ENCODE measurements at places on chromosomes 7 and 10.

DNA sequence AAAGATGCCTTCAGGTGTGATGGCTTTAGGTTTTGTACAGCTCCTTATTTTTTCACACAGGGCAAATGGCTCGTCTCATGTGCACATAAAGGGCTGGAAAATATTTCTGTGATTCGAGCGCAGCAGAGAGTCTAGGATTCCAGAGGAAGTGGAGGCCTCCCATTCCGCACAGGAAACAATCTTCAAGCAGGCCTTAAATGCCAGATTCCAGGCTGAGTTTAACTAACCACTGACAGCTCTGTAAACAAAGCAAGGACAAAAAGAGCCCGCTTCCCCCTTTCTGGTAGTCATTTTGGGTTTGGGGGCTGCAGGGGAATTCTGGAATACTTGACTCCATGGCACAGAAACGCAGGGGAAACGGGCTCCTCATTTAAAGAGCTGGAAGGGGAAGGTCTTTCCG, 87.2 kb downstream of the CALD1 start:
- DNase-seq, result no peak

- DNase-seq, result no peak
Observed at GRCh38 chr10:101354328-101355071, 535 bp downstream of the BTRC start.

DNA sequence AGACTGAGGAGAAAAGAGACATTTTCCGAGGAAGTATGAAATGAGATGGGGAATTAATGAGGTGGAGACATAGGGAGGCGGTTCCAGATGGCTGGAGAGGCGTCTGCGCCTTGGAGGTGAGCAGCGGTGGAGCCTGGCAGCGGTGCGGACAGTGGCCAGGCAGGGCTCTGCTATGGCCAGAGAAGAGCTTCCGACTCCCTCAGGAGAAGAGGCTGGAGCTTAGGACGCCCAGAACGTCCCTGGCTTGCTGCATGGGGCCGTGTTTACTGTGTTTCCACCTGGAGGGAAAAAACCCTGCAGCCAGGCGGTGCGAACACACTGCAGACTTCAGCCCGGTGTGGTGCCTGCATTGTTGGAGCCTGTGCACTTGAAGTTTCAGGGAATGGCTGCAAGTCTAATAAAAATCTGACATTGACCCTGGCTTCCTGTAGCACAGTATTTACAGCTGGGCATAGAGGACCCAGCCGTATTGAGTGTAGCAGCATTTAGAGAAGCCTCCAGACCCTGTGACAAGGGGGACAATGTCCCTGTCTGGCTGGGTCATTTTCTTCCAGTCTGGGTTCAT, 447.1 kb upstream of the MKI67 start:
- no peak for DNase-seq

- no peak for DNase-seq
Observed at GRCh38 chr7:30241767-30242166, 42.6 kb upstream of the ZNRF2 start.

DNA sequence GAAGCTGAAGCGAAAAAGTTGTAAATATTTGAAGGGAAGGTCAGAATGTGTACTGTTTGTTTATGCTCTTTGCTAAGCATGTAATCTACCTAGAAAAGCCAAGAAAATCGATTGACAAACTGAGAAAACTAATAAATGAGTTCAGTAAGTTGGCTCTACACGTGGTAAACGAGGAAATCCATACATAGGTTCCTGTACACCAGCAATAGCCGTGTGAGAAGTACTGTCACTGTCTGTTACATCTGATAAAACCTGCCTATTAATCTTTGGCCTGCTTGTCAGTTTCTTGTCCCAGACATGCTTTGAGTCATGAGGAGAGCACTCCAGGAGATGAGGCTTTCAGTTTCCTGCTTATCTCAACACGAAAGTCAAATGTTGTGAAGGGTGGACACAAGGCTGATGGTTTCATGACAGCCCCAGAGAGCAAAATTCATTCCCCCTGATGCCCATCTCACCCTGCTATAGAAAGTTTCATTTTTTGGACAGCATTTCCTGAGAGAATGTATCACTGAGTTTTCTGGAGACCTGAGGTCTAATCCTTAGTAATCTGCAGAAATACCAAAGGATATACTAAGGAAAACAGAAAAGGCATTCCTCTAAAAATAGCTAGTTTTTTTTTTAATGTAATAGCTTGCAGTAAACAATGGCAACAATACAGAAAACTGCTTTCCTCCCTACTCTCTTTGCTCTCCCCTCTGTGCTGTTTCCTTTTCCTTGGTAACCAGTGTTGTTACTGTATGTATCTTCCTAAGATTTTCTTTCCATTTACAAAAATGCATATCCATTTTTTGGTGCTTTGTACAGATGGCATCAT, 18.8 kb downstream of the BMPR1A start:
- no peak for DNase-seq

Data from bone marrow (tissue), 2 donors.